ENCODE measurements at places on chromosomes 7 and 10. TPM values are rescaled to one million over a fixed set of nuclear protein-coding genes. Genes with fewer than 3 reads are reported as not detected.

GTPBP10 gene
- 18.3 TPM for total RNA-seq

ENKUR gene
- 6.4 TPM for total RNA-seq

RRP12 gene
- 14.1 TPM for total RNA-seq

NODAL gene
- 1.00 TPM for total RNA-seq

GIMAP4 gene
- 6.4 TPM for total RNA-seq

All from cerebellum (tissue), 4 donors.